ENCODE measurements at places on chromosomes 1 and 21. TPM values are rescaled to one million over a fixed set of nuclear protein-coding genes. Genes with fewer than 3 reads are reported as not detected.

- DNase-seq = no peak
These were observed 925 bp downstream of the PDE9A start for GRCh38 chr21:42654179-42654912.

PLEKHN1 gene
- total RNA-seq = 34.4 TPM

CNR2 gene
- not detected for total RNA-seq

GRCh38 chr21:37220433-37220980, 46.6 kb downstream of the VPS26C start:
- DNase-seq = no peak

DNA sequence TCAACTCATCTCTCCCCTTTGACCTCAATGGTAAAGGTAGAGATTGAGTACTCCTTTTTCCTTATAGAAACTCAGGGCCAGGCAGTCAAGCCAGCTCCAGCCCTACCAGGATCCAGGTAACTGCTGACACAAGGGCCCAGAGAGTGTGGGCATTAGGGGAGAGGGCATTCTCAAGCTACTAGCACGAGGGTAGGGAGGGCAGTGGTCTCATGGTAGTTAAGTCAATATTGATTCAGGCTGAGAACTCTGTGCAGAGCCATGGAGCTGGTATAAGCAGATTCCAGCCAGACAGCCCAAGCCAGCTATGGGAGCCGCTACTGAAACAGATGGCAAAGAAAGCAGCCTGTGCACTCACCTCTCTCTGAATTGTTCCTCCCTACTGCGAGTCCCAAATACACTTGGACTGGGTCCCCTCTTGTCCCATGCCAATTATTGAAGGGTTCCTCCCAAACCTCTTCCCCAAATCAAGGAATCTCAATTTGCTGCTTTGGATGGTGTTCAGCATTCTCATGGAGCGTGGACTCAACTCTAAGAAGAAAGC, 2.8 kb downstream of the PI4KB start:
- no peak for DNase-seq

AMPD1 gene
- not detected for total RNA-seq

DNA sequence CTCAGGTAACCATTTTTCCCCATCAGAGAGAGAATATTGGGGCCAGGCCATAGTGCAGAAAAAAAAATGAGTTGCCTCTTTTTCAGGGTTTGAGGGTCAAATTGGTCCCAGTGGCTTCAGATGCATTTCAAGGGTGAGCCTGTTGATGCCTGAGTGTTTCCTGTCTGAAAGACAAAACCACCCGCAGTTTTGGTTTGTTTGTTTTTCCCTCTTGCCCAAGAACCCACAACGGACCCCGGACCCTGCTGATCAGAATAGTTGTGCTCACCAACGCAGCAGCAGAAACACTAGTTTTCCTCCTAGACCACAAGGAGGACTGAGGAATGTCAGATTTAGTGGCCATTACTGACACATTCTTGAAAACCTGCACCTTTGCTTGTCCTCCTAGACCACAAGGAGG, 1433.1 kb downstream of the PLA2G4A start:
- DNase-seq = no peak

SYT2 gene
- total RNA-seq = 3.1 TPM

HFM1 gene
- total RNA-seq = 7.4 TPM

POU3F1 gene
- total RNA-seq = 0.16 TPM

- DNase-seq = no peak
These were observed 55.0 kb downstream of the ALG14 start for GRCh38 chr1:95017775-95018174.

DNA sequence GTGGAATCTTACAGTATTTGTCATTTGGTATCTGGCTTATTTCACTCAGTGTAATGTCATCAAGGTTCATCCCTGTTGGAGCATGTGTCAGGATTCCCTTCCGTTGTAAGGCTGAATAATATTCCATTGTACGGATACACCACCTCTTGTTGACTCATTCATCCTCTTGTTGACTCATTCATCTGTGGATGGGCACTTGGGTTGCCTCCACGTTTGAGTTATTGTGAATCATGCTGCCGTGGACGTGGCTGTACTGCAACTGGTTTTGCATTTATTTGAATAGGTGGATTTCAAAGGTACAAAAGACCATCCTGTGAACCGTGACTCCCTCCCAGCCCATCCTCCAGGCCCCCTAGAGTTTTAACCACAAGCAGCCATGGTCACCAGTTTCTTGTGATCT, 11.9 kb upstream of the TCP10L start:
- DNase-seq = no peak

CELA3A gene
- total RNA-seq = not detected

GRCh38 chr1:248862695-248862997, 3.8 kb upstream of the ZNF692 start:
- no peak for DNase-seq

FCRLB gene
- 0.59 TPM for total RNA-seq

- DNase-seq = no peak
These were observed 73.0 kb downstream of the DAP3 start for GRCh38 chr1:155761736-155762405.

DNA sequence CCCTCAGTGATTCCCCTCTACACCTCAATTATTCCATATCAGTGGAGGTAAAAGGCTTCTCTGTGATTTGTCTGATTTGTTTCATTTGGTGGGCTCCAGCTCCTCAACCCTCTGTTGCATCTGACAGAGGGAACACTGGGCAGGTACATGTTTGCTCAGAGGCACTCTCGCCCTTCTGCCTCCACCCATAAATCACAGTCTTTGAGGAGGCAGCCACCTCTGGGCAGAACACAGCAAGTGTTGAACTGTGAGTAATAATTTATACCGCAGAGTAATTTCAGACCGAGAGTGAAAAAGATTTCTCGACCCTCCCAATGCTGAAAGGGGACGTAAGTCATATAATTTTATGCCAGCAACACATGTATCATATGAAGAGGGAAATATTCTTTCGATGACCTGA, 330.1 kb upstream of the PBX1 start:
- no peak for DNase-seq

RPE65 gene
- total RNA-seq = not detected

DNA sequence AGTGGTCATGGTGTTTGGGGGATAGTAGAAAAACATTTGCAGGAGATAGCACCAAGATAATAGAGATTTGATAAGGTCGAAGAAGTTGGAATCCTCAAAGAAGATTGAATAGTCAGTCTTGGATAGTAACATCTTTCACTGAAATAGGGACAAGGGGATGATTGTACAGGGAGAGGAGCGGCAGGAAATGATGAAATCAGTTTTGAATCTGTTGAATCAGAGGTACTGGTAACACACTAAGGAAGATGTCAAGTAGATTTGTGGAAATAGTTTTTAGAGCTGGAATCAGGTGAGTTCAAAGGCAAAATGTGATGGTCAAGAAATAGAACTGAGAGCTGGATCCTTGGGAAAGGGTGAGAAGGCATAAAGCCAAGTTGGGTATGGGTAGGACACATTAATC, 26.5 kb downstream of the CAP1 start:
- no peak for DNase-seq

DNA sequence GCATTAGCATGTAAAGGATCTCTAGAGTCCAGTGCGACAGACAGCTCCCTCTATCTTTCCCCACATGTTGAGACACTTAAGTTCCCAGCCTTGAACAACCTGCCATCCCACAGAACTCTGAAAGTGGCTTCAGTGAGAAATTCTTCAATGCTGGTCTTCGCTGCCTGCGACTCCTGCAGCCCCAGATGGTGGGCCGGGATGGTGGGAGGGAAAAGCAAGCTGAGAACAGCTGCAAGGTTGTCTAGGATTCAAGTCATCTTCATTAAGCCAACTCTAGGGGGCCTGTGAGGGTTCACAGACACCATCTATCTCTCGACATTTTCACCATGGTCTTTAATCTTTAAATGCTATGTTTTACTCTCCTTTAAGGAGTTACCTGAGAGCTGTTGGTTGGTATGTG, 185.5 kb upstream of the C1orf174 start:
- no peak for DNase-seq

TIAM1 gene
- 54.6 TPM for total RNA-seq

- DNase-seq = no peak
These were observed 37.0 kb upstream of the MPC2 start for GRCh38 chr1:167973832-167974231.

TENT5C gene
- 0.23 TPM for total RNA-seq

LCE1A gene
- total RNA-seq = not detected

GRCh38 chr1:51499694-51500093, 19.4 kb downstream of the EPS15 start:
- no peak for DNase-seq

DNA sequence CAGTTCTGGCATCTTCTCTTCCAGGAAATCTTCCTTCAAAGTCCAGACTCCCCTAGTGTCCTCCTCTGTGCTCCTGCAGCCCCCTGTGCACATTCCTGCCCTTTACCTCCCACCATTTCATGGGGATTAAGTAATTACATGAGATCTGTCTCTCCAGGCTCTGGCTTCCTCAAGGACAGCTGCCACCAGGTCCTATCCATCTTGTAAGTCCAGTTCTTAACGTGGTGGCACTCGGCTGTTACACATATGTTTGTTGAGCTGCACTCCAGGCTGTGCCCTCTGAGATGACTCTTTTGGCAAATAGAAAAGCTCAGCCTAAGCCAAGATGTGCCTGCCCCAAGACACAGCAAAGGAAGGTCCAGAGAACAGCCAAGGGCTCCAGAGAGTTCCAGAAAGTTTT, 57.4 kb upstream of the CAMK1G start:
- DNase-seq = no peak

DNA sequence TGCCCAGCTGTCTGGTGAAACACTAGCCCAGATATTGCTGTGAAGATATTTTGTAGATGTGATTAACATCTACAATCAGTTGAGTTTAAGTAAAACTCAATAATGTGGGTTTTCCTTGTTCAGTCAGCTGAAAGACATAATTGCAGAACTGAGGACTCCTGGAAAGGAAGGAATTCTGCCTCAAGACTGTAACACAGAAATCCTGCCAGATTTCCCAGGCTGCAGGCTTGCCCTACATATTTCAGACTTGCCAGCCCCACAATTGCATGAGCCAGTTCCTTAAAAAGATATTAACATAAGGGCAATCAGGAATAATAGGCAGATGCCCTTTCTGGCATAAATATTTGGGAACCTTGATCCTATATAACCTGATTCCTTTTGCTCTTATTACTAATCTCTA, 14.2 kb upstream of the NIBAN1 start:
- DNase-seq = no peak

OR2L2 gene
- total RNA-seq = 0.23 TPM

LCA5L gene
- total RNA-seq = 0.86 TPM

DNA sequence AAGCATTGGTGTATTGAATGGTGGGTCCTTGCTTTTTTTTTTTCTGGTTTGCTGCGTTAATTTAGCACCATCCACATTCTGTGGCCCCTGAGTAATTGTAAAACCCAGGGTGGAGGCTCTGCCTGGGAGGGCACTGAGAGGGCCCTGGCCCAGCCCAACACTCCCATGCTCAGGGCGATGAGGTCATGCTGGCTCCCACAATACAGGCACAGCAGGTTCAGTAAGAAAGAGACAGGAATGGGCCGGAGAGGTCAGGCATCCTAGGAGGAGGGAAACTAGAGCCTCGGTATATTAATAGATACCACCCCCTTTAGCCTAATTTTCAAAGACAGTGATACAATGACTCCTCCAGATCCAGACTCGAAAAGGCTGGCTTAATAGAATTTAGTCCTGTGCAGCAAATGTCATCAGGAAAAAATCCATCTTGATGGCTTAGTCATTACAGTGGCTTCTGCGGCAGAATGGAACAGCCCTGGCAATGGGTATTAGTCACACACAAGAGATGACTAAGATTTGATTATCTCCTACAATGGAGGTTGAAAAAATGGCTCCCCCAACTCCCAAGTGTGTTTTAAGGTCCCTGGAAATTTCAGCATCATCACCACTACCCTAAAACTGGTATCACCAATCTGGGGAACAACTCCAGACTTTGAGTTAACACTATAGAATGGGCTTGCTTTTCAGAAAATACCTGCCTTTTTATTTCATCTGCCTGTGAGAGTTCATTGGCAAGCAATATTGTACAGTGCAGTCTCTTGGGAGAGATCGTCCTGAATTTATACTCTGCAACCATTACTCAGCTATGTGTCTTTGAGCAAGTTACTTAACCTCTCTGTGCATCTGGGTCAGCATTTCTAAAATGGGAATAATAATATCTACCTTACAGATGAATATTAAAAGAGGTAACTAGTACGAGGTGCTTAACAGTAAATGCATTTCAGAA, 43.9 kb upstream of the LYST start:
- no peak for DNase-seq

DNA sequence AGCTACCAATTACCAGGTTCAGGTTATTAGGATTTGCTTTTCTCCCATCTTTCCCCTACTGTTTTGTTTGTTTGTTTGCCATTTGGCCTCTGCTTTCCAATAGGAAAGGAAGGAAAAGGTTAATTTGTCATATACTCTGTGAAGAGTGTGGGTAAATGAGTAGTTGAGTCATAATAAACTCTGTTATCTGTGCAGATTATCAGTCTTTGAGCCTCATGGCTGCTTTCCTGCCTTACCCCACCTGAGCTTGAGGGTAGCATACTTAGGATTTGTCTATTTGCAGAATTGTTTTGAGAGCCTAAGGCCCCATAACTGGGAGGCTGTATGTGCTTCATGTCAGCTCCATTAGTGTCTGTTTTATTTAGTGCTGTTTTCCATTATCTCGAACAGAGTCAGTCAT, 32.9 kb upstream of the SNX27 start:
- DNase-seq = no peak

DNA sequence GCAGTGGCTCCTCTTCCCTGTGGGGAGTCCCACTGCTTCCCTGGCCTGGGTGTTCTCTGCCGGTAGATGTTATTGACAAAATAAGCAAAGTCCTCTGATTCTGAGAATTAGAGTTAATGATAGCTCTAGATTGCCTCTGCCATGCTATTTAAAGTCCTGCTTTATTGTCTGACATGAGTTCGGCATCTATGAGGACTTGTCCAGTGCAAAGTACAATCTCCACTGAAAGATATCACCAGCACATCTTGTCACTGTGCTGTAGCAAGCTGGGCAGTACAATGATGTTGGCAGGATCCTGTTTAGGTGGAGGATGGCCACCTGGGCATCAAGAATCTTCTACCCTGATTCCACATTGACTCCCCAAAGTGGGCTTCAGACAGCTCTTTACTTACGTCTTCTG, 54.0 kb upstream of the ATP5PO start:
- no peak for DNase-seq

DNA sequence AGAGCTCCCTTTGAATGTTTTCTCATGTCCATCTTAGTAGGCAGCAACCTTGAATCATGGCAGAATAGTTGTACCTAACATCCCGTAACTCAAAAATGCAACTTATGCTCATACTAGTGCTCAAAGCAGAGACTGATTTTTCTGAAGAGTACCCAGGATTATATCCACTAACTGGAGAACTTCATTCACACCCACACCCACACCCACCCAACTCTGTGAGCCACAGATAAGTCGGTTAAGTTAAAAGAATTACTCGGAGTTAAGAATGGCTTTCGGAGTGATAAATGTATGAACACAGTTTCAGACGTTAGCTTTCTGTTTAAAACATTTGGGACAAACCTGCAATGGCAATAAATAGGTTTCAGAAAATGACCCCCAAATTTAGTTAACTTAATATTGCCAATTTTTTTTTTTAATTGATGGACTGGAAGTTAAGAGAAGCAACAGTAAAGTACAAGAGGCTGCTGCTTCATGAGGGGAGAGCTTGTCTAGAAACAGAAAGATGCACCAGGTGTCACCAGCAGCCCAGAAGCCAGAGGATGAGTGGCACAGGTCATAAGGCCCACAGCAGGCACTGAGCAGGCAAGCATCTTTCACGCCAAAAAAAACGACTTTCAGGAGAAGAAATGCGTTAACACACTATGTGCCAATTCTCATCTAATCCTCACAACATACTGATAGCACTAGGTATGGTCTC, 48.4 kb upstream of the C1orf198 start:
- DNase-seq = no peak

Measured in mesothelial cell of epicardium (in vitro differentiated cells).